Stimulated activated CD4-positive, alpha-beta T cell treated with anti-CD3 and anti-CD28 coated beads, TNF-alpha, amount 100 ng/mL, for 48 hours (primary cell): ENCODE measurements at places on chromosomes 4 and X.

GRCh38 chr4:113539408-113539807 lies 222.1 kb downstream of the CAMK2D start:
- peak; percentile 6 for DNase-seq

DNA sequence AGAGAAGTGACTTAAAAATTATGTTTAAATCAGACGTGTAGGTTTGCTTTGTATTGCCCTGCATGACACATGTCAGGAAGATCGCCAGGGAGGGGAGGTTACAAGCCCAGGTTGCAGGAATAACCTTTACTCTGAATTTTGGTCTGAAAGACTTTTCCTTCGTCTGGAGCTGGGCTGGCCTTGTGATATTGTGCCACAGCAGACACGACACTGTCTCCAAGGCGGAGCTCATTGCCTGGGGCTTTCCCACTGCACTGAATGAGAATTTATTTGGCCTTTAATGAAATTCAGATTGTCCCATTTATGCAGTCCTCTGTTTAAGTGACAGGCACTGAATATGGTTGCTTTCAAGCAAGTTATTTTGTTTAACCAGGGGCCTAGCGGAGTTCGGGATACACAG lies 45.1 kb downstream of the RHOH start:
- DNase-seq: no peak

- DNase-seq: no peak
Observed at GRCh38 chr4:133355633-133356032, 206.5 kb downstream of the PCDH10 start.

GRCh38 chrX:19193565-19193964 lies 71.3 kb upstream of the ADGRG2 start:
- no peak for DNase-seq

DNA sequence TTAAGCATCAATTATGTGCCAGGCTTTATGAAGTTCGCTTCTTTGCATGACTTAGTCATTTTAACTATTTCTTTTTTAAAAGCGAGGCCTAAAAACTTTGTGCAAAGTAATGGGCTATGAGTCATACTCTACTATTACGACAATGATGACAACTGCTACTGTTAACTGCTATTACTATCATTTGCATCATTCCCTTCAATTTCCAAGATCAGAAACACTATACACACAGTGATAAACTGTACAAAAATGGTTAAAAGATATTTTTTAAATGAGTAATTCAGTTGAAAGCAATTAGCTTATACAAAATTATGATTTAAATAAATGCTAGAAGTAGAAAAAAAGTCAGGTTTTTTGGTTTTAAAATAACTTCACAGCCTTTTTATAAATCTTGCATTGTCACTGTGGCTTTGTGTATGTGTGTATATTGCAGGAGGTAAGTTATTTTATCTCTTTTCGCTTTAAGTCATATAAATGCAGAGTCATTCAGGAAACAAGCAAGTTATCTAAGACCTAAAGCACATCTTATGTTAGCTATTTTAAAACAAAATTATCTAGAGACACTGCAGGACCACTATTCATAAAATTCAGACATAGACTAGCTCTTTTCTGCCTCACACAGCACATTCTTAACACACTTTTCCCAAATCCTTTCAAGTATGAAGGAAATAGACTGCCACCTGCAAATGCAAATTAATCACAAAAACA lies 18.5 kb upstream of the CXCL3 start:
- no peak for DNase-seq
